ENCODE measurements at places on chromosomes 3 and 15.

GRCh38 chr3:115651087-115651486 lies 27.8 kb downstream of the GAP43 start:
- DNase-seq, result no peak

GRCh38 chr3:46113608-46114007 lies 86.3 kb upstream of the XCR1 start:
- no peak for DNase-seq

GRCh38 chr3:194573680-194574437 lies 59.4 kb downstream of the TMEM44 start:
- peak; percentile 83 for DNase-seq

DNA sequence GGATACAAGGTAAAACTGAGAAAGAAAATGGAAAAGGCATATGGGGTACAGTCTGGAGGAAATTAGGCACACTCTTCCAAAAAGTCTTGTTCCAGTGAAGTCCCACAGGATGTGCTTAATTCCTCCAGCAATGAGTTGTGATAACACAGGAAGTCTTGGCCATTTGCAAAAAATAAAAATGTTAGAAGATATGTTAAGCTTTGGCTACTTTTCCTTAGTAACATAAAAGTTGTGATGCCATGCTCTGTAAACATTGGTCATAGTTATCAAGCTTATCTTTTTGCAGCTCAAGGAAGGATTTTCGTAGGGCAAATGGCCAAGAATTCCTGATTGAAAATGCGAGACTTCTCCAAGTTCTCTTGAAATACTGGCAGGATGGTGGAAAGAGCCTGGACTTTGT lies 26.4 kb downstream of the LNP1 start:
- DNase-seq, result no peak

DNA sequence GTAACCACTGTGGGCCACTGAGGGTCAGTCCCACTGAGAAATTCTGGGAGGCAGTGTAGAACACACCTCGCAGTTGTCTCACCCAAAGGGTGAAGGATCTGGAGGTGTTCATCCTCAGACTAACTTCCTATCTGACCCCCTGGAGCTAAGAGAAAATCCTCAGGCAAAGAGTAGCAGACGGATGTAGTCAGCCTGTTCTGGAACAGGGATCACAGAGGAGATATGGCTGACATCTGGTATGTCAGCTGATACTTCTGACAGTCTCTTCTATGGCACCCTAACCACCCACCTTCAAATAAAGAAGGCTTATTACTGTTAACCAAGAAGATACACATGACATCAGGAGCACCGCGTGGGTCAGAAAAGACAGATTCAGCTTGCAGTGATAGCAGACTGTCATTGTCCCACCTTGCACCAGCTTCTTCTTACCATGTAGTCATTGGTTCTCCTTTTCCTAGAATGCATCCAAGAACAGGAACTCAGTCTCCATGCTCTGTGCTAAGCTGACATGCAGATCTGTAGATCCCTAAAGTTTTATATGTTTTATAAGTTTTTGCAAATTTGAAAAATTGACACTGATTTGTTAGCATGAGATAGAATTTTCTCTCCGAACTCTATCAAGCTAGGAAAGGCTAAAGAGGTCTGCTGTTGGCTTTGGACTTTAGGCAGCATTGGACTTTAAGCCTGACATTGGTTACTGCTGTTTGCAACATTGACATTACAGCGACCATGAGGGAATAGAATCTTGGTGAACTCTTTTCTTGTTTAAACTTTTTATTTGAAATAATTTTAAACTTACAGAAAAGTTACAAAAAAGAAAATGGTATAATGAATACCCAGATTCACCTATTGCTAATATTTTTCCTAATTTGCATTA lies 60.4 kb downstream of the KBTBD12 start:
- DNase-seq, result no peak

GRCh38 chr15:52677593-52678467 lies 1.4 kb downstream of the ATOSA start:
- peak; percentile 38 for DNase-seq

- no peak for DNase-seq
Measured at GRCh38 chr3:72257203-72257602, 472.3 kb upstream of the PROK2 start.

GRCh38 chr3:178895178-178895789 lies 176.3 kb downstream of the ZMAT3 start:
- DNase-seq, result no peak

GRCh38 chr15:88661761-88662556 lies 23.1 kb downstream of the ISG20 start:
- no peak for DNase-seq

DNA sequence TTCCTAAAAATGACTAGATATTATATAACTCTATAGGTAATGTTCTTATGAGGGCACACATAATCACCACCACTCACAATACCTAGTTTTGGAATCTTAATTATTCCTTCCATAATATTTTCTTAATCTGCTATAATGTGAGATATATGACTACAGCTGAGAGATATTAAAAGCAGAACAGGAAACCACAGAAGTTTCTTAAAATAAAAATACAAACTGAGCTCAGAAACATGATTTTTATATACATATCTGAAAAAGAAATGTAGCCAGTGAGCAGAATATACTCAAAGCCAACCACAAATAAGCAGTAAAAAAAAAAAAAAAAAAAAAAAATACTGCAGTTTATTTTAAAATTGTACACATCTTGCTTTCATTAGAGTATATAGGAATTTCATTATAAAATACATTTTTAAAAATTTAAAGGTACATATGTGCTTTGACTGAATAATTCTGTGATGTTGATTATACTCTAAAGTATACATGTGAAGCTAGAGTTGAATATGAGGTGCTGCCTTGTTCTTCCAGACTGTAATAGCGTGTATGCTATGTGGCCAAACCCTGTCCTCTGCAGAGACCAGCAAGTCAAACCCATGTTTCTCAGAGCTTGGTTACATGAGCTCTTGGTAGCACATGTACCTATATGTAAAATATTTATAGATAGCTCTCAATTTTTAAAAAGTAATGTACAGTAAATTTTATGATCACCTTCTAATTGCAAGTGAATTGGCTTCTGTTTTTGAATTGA lies 175.0 kb downstream of the UBE2E2 start:
- DNase-seq, result no peak

- DNase-seq, result no peak
Measured at GRCh38 chr15:45094358-45094730, 19.6 kb downstream of the DUOX2 start.

- no peak for DNase-seq
Measured at GRCh38 chr15:61227269-61227949, 1.7 kb downstream of the RORA start.

- no peak for DNase-seq
Measured at GRCh38 chr15:82093774-82094211, 48.0 kb upstream of the MEX3B start.

- no peak for DNase-seq
Measured at GRCh38 chr3:167892205-167892604, 156.7 kb downstream of the SERPINI1 start.

- no peak for DNase-seq
Measured at GRCh38 chr3:11415099-11415498, 142.9 kb downstream of the ATG7 start.

DNA sequence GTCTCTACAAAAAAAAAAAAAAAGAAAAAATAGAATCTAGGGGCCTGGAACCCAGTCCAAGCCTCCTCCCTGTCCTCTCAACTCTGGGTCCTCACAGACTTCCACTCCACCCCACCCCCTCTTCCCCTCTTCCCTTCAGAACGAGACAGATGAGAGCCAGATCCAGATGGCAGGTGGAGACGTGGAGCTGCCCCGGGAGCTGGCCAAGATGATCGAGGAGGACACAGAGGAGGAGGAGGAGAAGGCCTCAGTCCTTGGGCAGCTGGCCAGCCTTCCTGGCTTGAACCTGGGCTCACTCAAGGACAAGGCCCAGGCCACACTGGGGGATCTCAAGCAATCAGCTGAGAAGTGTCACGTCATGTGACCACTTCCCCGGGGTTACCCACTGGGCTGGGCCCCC lies 3.6 kb downstream of the CPLX3 start:
- no peak for DNase-seq

GRCh38 chr3:13138833-13139145 lies 65.6 kb upstream of the IQSEC1 start:
- DNase-seq, result no peak

DNA sequence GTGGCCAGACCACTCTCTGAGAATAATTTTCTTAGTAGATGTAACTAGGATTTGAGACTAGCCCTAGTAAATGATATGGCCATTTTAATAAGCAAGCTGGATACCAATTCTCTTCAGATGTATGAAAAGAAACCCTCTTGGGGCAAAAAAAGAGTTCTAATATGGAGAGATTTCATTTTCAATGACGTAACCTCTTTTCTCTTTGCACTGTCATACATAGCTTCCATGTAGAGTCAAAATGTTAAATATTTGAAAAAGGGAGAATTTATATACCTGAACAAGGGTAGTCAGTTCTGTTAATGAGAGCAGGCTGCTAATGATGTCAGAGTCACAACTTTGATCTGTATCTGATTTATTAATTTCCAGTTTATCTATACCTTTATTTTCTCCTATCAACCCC lies 120.0 kb downstream of the KBTBD8 start:
- DNase-seq, result no peak

DNA sequence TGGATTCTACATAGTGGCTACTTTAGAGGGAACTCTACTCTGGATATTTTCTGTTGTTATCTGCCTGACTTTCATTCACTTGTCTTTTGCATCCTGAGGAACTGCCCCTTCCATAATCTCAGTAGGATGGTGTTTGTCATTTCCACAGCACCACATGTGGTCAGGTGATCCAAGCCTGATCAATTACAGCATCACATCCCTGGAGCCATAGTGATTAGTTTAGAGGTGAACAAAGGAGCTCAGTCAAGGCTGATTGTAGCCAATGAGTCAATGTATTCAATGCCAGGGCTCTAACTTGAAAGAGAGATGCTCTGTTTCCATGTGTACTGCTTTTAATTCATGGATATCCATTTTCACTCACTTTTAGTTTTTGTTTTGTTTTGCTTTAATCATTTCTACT lies 478.7 kb upstream of the ADAMTS9 start:
- DNase-seq, result no peak

- no peak for DNase-seq
Measured at GRCh38 chr3:156859578-156859977, 33.4 kb downstream of the LEKR1 start.

DNA sequence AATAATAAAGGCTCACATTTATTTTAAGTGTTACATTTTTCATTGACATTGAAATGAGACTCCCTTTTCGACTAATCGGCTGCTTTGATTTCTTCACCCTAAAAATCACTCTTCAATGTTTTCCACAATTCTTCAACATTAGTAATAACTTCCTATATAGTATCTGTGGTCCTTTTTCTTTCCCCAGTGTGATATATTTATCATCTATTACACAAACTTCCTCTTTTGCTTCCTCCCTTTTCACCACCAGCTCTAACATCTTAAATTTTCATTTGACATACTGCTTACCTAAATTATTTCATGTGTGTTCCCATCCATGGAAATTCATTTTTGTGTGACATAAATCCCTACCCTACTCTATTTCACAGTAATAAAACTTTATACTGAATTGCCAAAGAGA lies 244.4 kb downstream of the TIGIT start:
- DNase-seq, result no peak

DNA sequence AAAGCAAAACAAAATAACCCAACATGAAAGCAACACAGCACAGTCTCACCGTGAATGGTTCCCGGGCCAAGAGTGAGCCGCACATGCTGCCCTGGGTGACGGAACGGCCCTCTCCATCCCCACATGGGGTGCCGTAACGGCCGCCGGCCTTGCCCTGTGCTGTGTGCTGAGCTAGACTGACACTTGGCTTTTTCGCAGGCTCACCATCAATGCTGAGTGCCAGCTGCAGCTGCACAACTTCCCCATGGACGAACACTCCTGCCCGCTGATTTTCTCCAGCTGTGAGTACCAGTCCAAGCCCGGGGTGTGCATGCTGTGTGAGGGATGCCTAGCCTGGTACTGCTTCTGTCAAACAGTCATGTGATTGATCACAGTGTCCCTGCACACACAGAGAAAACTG lies 357.6 kb downstream of the GABRG3 start:
- DNase-seq, result no peak

DNA sequence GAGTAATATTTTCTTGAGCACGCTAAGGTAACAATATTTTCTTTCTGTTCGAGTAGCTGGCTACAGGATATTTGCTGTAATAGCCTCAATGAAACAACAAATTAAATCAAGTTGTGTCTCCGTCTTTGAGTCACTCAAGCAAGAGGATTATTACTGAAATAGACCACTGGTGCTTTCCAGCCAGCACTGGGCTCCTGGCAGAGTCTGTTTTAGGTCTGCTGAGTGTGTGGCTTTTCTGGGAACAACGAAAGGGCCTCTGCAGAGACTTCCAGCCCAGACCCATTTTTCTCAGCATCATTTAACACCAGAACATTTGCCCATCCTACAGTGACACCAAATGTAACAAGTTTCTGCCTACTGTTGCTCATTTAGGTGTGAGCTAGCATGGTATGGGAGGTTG lies 652.9 kb downstream of the MAGI1 start:
- no peak for DNase-seq

DNA sequence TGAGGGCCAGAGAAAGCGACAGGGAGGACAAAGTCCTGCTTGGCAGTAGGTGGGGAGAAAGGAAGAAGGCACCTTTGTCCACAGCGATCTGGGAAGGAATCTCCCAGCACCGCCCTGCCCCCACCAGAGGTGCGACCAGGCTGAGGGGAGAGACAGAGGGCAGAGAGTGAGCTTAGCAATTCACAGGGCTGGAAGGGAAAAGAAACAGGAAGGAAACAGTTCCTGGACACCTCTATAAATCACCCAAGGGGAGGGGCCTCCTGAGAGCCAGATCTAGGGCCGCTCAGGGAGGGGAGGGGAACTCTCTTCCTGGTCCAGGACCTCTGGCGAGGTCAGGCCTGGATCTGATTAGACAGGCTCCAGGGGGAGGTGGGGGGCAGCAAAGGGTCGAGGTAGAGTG lies 35.4 kb downstream of the RNU5B-1 start:
- DNase-seq, result no peak

GRCh38 chr3:147377412-147378367 lies 28.7 kb downstream of the ZIC4 start:
- DNase-seq, result no peak

DNA sequence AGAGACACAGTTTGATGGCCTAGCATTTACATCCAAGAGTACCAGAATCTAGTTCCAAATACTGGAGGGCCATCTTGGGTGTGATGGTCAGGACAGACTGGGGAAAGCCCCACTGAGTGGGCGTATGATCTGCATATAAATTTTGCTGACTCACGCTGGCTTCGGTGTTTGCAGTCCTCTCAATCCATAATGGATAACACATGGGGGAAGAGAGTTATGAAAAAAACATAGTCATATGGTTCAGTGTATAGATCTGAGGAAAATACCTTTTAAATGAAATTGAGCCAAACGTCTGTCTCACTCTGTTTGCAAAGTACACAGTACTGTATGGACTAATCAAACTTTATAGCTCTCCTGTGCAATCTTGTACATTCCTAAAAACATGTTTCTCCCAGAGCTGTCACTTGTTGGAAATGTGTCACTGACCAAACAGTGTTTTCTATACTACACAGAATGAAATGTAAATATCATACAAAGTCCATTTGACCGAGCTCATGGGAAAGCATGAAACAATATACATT lies 125.3 kb upstream of the THBS1 start:
- no peak for DNase-seq

DNA sequence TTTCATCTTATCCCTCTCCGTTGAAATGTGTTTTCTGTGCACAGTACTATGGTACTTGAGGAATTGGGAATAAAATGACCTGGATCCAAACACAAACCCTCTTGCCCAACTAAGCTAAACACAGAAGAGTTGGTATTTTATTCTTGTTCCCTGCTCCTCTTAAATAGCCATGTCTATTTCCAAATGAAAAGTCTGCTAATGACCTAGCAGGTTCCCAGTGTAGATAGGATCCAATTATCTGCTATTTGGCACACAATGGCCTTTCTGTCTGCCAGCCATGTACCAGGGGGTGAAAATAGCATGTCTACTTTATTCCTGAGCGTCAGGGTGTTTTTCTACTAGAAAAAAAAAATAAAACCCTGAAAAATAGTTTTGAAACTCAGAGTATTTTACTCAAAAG lies 657.0 kb upstream of the NAALADL2 start:
- DNase-seq, result no peak
